ENCODE measurements at places on chromosomes 4 and X. TPM values are rescaled to one million over a fixed set of nuclear protein-coding genes. Genes with fewer than 3 reads are reported as not detected.

DNA sequence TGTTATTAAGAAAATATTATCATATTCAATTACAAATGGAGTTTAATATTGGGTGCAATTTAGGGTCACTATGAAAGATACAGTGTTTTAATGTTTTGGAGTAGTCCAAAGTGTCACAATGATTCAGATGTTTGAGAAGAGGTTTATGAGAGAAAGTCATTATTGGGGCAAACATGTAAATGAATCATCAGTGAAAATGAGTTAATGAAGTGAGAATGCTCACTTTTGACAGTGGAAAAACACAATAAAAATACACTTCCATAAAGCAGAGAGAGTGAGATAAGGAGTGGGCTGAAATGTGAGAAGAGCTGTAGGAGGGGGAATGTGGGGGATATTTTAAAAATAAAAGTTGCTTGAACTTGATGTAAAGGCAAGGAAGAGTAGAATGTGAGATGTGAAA is 957.1 kb downstream of the PCDH18 start:
- no peak for DNase-seq

Gene CEP135
- total RNA-seq: 17.0 TPM

GRCh38 chr4:81629366-81629765 is 157.7 kb upstream of the RASGEF1B start:
- no peak for DNase-seq

DNA sequence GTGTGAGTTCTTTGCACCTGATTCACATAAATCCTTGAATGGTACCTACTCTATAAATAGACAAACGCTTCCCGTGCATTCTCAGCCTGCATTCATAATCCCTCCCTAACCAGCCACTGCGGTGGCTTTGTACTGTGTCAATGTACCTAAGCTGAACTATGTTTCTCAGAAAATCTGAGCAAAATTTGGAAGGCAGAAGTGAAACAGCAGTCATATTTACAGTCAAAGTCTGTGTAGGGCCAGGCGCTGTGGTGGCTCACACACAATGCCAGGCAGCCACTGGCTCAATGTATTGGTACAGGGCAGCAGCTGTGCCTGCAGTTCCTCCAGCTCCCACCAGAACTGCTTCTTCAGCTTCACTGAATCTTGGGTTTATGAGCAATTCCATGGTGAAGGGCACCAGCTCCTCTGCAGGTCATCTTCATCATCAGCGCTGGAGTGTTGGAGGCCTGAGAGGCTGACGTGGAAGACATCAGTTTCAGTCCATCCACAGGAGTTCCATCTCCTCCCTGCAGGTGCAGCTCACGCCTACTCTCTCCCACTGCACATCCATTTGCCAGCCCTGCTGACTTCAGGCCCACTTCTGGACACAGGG is 32.3 kb upstream of the IRF2 start:
- DNase-seq: peak; percentile 59

Gene CXCL10
- not detected for total RNA-seq

DNA sequence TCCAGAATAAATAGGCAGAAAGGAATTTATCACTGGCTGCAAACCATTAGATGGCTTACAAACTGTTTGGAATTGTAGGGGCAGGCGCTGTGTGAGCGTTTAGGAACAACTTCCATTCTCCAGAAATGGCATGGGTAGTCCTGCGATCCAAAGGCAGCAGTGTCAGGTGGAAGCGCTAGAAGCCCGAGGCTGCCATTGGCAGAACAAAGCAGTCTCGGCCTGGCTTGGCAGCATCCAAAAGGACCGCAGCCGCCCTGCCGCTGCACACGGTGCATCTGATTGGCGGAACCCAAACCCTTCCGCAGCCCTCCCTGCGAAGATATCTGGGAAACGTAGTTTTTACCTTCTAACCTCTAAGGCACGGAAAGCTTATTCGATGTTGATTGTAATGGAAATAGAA is 23.6 kb upstream of the YTHDC1 start:
- peak; percentile 73 for DNase-seq

- no peak for DNase-seq
Measured at GRCh38 chrX:114584375-114584943, 573 bp downstream of the HTR2C start.

- DNase-seq: no peak
Measured at GRCh38 chrX:9396930-9397329, 67.9 kb upstream of the TBL1X start.

DNA sequence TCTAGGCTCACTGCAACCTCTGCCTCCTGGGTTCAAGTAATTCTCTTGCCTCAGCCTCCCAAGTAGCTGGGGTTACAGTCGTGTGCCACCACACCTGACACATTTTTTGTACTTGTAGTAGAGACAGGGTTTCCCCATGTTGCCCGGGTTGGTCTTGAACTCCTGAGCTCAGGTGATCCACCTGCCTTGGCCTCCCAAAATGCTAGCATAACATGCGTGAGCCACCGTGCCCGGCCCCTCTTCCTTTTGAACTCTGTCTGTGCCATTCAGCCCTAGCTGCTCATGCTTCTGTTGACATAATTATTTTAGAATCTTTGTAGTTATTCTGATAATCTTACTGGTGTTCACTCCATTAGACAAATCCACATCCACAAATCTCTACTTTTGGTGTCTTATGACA is 1231.3 kb upstream of the ADGRL3 start:
- no peak for DNase-seq

Gene EGFL6
- 14.2 TPM for total RNA-seq

- no peak for DNase-seq
Measured at GRCh38 chr4:83171436-83172039, 57.0 kb upstream of the PLAC8 start.

DNA sequence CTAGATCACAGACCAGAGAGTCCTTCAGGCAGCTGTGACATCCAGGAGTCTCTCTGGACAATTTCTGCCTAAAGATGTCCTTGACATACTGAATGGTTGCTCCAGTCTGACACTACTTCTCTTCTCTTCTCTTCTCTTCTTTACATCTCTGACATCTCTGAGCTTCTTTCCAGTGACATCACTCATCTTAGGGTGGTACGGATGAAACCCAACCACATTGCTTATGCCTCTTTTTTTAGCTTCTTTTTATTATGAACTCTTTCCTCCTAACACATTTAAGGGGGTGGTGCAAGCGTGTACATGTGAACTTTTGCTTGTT is 39.4 kb upstream of the IRF2 start:
- DNase-seq: no peak

DNA sequence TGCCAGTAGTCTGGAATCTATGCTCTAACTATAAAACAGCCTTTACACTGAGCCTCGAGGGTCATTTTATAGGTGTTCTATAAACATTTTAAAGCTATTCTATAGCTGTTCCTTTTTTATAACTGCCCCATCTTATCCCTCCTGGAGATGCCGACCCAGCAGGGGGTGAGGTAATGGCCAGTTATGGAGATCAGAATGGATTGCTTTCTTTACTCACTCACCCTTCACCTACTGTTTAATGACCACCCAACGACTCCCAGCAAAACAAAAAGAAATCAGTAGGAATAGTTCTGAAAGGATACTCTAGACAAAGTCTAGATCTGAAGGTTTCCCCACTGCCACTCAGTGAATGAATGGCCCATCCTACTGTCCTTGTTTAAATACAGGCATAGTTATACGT is 1113.1 kb downstream of the FAT4 start:
- DNase-seq: no peak

GRCh38 chr4:169846396-169846795 is 88.7 kb upstream of the HPF1 start:
- DNase-seq: no peak

Gene ZNF630
- total RNA-seq: 0.99 TPM

- peak; percentile 53 for DNase-seq
Measured at GRCh38 chrX:78104447-78105176, 564 bp downstream of the PGK1 start.

DNA sequence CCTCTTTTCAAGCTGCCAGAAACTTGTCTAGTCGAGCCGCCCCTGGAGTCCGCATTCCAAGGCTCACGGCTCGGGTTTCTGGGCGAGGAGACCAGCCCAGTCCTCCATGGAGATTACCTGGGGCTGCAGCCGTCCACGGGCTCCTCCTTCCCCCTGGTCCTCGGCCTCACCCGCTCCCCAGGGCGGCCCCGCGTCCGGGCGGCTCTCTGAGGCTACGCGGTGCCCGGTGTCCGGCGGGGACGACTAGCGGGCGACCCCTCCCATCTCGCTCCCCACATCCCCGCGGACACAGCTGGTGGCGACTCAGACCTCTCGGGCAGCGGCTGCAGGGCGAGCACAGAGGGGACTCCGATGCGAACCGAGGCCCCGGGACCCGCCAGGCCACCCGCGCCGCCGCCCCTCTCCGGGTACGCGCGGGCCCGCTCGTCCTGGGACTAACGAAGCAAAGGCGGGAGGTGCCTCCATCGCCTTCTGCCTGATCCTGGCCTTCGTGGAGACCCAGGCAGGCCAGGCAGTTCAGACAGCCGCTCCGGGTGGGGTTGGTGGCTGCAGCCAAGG is 159.4 kb downstream of the TRAM1L1 start:
- no peak for DNase-seq

- DNase-seq: no peak
Measured at GRCh38 chr4:8113611-8114377, 44.8 kb downstream of the ABLIM2 start.

DNA sequence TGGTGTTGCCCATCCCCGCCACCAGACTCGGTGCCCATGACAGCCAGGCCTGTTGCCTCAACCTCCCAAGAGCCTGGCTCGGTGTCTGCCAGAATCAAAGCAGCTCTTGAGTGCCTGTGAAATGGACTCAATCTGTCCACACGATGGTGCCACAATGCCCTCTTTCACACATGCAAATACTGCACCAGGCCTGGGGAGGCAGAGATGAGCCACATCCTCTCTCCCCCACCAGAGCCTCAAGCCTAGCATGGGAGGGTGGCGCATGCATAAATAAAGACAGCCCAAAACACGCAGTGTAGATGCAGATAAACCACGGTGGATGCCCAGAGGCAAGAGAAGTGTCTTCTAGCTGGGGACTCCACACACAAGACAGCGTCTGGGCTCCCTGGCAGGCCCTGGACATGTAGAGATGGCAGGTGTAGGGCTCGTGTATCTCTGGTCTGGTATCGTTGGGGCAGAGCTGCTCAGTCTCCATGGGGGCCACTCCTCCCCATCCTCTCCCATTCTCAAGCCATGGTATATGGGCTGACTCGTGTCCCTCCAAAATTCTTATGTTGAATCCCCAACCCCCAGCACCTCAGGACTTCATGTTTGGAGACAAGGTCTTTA is 65.6 kb downstream of the JAKMIP1 start:
- peak; percentile 73 for DNase-seq

DNA sequence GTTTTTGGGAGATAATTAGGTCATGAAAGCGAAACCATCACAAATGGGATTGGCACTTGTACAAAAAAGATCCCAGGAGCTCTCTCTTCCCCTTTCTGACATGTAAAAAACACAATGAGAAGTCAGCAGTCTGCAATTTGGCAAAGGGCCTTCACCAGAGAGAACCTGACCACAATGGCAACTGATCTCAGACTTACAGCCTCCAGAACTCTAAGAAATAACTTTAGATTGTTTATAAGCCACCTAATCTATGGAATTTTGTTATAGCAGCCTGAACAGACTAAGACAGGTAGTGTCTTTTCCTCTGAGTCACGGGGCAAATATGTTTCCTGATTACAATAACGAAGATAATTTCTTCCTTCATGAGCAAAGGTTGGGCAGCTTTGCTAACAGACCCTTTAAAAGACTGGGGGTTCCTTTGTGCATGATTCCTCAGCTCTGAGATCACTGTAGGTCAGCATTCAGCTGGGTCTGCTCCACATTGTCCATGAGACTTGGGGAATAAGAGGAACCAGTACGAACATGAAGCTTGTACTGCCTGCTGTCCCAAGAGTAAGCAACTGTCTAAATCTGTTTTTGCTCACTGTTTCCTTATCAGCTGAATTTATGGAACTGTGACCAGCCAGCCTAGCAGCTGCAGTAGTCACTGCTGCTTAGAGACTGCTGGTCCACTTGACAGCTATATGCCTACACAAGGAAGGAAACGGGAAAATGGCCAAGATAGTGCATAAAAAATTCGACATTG is 191.6 kb downstream of the ANAPC10 start:
- DNase-seq: no peak

DNA sequence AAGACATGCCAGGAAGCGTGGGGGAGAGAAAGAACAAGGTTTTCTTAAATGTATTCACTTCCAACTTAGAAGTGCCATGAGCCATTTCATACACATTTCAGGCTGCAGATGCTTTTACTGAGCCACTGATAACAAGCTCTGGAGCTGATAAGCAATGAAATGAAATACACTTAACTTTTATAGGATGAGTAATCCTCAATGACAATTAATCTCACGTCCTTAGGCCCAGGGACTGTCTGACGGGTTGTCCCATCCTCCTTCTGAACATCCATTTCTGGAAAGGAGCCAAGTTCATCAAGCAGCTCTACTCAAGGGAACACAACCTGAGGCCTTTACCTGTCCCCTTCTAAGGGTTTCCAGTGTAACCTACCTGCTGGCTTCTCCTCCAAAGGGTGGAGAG is 121.2 kb downstream of the PARM1 start:
- DNase-seq: no peak

DNA sequence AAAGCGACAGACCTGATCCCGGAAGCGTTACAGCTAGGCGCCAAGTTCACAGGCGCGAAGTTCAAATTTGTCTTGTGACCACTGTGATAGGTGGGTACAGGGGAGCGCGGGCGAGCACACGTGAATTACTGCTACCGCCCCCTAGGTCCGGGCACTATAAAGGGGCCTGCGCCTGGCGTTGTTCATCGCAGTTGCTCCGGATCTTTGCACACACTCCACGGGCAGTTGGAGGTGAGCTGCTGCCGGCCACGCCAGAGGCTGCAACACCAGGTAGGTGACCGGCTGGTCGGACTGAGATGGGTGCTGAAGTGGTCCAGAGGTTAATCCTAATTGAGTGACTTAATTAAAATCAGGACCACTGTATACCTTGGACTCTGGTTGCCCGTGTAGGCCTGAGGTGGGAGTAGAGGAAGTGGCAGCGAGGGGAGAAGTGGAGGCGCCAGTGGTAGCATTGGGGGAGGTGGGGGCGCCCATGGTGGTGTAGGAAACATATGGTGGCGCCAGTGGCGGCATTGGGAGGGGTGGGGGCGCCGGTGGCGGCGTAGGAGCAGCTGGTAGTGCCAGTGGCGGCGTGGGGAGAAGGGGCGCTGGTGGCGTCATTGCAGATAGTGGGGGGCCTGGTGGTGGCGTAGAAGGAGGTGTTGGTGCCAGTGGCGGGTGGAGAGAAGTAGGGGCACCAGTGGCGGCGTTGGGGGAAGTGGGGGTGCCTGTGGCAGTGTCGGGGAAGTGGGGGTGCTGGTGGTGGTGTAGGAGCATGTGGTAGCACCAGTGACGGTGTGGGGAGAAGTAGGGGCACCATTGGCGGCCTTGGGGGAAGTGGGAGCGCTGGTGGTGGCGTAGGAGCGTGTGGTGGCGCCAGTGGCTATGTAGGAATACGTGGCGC is at the start of gene GCNA:
Gene GCNA (plus strand): TSS at position 185 of the 883 bp plus-strand sequence. CDS start 2,385 bp downstream, outside the sequence.
- no peak for DNase-seq

GRCh38 chr4:11566444-11567022 is 137.8 kb upstream of the HS3ST1 start:
- no peak for DNase-seq

GRCh38 chr4:7472442-7473013 is 37.8 kb upstream of the PSAPL1 start:
- DNase-seq: no peak

GRCh38 chr4:5858020-5858769 is 34.7 kb downstream of the CRMP1 start:
- DNase-seq: no peak

- DNase-seq: peak; percentile 34
Measured at GRCh38 chr4:139665690-139666529, at the start of gene MGST2. TSS of gene MGST2 (plus strand) at chr4:139665819. CDS start at chr4:139666020, 201 bp downstream.

Gene ARMCX4
- total RNA-seq: 1.2 TPM
